ENCODE measurements at places on chromosomes 3 and 15. TPM values are rescaled to one million over a fixed set of nuclear protein-coding genes. Genes with fewer than 3 reads are reported as not detected.

The EEFSEC gene
- 17.1 TPM for polyA plus RNA-seq

The ZNF770 gene
- polyA plus RNA-seq: 22.6 TPM

The CILP gene
- 22.1 TPM for polyA plus RNA-seq

The THPO gene
- polyA plus RNA-seq: 1.8 TPM

The PCOLCE2 gene
- polyA plus RNA-seq: 1.2 TPM

The FLNB gene
- polyA plus RNA-seq: 43.4 TPM

GRCh38 chr3:88034491-88035275 lies 24.1 kb downstream of the CGGBP1 start:
- no peak for DNase-seq

GRCh38 chr3:184733181-184733580 lies 21.3 kb upstream of the MAGEF1 start:
- no peak for DNase-seq

DNA sequence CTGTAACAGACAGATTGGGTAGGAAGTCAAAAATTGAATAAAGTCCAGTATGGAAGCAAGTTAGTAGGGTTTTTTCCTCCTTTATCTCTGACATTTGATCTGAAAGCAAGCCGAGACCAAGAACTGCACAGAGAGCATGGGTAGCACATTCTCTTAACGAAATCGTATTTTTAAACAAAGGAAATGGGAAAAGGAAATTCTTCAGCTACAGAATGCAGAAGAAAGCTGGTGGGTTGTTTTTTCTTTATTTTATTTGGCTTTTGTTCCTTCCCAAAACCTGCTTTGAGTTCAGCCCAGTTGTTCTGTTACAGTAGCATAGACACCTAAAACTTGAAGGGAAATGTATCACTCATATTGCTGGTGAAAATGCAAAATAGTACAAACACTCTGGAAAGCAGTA lies 397.0 kb downstream of the GBE1 start:
- no peak for DNase-seq

DNA sequence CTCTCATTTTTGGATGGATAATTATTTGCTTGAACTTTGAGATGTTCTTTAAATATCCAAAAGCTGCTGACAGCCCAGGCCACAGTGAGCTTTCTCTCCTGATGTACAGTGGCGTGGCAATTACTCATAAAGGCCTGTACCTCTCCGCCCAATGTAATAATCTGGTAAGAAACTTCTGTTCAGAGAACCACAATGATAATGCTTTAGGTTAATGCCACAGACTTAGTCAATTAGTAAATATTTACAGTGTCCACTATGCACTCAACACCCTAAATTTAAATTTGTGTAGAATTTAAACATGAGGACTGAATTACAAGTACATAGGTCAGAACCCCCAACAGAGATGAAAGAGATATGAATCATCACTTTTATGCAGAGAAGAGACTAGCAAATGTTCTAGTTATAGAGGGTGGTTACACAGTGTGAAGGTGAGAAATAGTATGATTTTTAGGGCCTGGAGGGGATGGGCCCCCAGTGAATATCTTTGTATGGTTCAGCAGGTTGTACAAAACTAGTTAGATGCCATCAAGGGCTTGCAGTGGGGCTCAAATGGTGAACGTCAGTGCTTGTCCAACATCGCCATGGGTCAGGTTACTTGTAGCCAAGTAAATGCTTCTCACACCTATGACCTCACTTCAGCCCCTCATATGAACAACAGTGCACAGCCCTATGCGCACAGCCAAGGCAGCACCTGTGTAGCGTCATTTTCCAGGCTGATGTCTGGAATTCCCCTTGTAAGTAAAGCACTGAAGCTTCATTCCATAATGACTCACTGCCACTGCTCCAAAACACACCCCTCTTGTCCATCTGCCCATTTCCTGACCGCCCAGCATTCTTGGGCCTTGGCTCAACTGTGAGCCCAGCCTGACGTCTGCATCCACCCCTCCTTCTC lies 13.3 kb downstream of the ABHD2 start:
- peak; percentile 48 for DNase-seq

DNA sequence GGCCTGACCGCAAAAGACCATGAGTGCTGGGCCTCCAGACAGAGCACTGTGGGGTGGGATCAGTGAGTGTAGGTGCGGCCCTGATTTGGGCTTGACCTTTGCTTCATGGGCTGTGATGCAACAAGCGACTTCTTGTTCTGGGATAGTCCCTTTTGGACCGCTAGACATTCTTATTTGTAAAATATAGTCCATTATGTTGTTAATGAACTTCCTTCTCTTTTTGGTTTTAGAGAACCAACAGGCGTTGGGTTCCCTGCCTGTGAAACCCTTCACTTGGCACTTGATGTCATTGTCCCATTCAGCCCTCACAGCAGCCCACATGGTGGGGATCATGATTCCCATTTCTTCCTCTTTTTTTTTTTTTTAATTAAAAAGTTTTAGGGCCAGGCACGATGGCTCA lies 15.8 kb upstream of the TRH start:
- no peak for DNase-seq

GRCh38 chr3:53163444-53164387 lies 2.7 kb downstream of the PRKCD start:
- no peak for DNase-seq

DNA sequence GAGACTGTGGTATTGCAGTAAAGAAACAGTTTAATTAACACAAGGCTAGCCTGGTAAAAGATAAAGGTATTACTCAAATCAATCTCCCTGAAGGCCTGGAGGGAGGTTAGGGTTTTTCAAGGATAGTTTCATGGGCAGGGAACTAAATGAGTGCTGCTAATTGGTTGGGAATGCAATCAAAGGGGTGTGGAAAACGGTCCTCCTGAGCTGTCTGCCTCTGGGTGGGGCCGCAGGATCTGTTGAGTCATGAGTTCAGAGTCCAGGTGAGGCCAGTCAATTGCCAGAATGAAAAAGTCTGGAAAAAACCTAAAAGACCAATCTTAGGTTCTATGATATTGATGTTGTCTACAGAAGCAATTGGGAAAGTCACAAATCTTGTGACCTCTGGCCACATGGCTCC lies 293.2 kb downstream of the MCTP2 start:
- DNase-seq: no peak

GRCh38 chr3:166663194-166663593 lies 716.9 kb downstream of the ZBBX start:
- no peak for DNase-seq

DNA sequence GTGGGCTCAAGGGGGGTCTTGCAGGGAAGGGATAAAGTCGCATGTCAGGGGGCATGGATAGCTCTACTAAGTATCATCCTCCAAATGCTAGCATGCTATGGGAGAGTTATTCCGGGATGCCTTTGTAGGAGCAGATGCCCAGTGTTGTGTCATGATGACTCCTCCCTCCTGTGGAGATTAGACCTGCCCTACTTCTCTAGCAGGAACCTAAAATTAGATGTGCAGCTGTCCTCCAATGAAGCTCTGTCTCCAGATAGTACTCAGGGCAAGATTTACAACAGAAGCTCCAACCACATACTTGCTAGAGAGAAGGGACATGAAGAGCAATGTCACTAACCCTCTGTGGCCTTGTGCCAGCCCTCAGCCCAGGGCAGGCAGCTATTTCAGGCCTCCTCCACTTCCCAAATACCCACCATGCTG lies 82.5 kb downstream of the AGBL1 start:
- DNase-seq: no peak

DNA sequence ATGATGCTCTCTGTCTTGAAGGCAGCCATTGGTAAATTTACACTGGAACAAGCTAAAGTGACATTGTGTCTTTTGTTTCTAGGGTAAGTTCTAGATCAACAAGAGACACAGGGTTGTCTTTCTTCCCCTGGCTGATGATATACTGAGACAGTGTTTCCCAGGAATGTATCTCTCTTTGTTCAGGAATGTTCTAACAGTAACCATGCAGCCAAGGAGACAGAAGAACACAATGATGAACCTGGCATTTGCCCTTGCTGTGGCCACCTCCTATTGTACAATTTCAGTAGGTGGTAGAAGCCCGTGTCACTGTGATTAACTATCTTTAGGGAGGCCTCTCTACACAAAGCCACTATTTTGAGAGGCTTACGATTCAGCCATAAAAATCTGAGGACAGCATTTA lies 130.7 kb downstream of the LRTM1 start:
- DNase-seq: no peak

DNA sequence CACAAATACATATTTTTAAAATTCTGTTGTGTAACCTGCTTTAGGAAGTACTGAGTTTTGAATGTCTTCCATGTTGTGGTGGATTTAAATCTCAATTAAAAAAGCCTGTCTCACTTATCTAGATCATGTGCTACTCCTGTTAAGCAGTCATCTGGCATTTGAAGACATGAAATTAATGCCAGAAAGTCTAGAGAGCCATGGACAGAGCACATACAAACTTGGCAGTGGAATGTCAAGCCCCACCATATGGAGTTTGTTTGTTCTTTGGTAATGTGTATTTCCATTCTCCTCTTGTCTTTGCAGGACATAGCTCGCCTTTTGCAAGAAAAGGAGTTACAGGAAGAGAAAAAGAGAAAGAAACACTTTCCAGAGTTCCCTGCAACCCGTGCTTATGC lies 39.3 kb upstream of the UTS2B start:
- no peak for DNase-seq

DNA sequence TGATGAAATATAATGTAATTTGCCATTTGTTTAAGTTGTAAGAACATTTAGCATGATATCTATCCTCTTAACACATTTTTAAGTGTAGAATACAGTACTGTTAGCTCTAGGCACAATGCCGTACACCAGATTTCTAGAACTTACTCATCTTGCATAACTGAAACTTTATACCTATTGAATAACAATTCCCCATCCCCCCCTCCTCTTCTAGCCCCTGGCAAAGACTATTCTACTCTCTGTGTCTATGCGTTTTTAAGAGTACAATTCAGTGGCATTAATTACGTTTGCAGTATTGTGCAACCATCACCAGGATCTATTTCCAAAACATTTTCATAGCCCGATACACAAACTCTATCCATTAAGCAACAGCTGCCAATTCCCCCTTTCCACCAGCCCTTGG lies 261.7 kb downstream of the PLOD2 start:
- no peak for DNase-seq

- no peak for DNase-seq
Observed at GRCh38 chr3:66344848-66345578, 124.2 kb downstream of the SLC25A26 start.

DNA sequence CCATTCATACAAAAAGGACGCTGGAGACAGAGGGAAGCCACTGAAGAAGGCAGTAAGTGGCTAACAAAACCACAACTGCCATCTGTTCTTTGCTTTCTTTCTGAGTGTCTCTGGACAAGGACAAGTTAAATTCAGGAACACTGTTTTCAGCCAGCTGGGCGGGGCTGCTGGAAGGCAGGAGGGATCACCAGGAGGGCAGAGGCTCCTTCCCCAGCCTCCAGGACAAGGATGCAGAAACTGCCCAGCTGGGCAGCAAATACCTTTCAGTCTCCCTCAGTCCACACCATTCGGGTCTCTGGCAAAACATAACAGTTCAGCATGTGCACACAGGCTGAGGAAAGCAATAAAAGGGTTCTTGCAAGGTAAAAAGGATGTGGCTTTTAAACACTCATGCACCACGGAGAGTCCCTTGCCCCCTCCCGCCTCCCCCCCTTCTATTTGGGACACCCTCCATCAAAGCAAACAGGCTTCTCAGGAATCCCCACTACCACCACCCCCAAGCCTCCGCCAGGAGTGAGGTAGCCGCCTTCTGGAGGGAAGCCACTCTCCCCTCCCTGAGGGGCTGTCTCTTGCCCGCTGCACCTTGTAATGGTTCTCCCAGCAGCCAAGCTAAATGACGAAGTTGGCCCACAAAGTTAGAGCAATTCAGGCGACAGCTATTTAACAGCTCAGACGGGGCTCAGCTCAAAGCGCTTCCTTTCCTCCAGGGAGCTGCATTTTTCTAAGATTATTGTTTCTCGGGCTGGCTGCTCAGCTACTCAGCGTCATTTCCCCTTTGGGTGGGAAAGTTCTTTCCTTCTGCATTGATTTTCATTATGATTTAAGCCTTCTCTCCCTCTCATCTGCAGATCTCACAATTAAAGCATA lies 3.8 kb downstream of the HEG1 start:
- no peak for DNase-seq

DNA sequence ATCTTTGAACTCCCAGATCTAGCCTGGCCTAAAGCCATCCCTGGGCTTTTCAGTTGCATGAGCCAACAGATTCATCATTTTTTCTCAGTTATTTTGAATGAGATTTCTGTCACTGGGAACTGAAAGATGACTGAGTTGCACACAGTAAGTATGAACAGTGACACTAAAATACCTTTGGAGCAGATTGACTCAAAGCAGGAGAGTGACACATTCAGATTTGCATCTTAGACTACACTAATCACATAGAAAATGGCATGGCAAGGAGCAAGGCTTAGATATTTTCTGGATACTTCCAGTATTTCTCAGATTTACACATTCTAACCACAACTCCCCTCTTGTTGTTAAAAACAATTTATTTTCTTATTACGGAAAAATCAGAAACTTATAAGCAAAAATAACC lies 32.8 kb downstream of the SEC62 start:
- no peak for DNase-seq

- no peak for DNase-seq
Observed at GRCh38 chr3:37163262-37164015, 10.9 kb downstream of the LRRFIP2 start.

GRCh38 chr15:85707519-85708338 lies 87.0 kb downstream of the KLHL25 start:
- peak; percentile 65 for DNase-seq

DNA sequence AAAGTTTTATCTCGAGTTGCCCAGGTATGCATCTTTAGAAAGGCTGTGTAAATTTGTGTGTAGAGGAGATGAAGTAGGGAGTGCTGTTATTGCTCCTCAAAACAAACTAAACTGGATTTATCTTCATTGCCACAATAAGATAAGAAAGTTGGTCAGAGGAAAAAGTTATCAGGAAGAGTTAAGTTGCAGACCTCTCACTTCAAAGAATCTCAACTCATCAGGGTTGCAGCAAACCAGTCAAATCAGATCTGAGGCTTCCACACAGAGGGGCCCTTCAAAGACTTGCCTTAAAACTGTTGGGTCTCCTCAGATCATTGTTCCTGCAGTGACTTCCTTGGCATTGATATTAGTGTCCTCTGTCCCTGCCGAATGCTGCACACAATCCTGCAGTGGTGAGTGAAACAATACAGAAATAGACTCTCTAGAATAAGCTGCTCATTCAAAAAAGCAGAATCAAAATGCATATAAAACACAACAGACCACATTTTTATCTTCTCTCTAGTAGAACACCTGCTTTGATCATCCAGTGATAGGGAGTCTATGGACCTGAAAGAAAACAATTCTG lies 191.2 kb upstream of the CBLB start:
- DNase-seq: no peak

DNA sequence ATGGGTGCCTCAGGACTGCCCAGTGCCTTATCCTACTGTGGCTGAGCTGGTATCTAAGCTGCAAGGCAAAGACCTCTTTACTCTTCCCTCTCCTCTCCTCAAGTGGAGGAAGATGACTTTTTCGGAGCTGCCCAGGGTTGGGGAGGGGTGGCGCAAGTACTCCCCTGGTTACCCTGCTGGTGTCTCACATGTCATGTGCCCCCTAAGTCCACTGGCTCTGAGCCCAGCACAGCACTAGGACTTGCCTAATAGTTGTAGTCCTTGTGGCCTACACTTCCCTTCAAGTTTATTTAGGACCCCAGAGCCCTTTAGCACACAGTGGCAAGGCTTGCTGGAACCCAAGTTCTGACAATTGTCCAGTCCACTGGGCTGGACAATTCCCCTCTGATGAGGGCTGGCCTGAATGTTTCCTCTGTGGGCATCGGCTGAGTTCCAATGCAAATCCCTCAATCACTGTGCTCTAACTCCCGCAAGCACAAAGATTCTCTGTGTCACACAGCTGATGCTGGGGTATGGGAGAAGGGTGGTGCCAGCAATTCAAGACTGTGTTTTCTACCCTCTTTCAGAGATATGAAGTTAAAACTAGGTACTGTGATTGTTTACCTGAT lies 60.4 kb downstream of the UQCC5 start:
- DNase-seq: no peak
